ENCODE measurements at places on chromosomes 7 and 10.

- no peak for DNase-seq
Observed at GRCh38 chr10:65377687-65378086, 1548.1 kb upstream of the LRRTM3 start.

- DNase-seq = no peak
Observed at GRCh38 chr7:139619367-139619657, 95.8 kb downstream of the CLEC2L start.

GRCh38 chr7:48252995-48253394, 81.7 kb downstream of the ABCA13 start:
- no peak for DNase-seq

- no peak for DNase-seq
Observed at GRCh38 chr7:127598318-127598717, 4.8 kb downstream of the FSCN3 start.

- DNase-seq = no peak
Observed at GRCh38 chr7:151694828-151695580, 175.3 kb upstream of the RHEB start.

DNA sequence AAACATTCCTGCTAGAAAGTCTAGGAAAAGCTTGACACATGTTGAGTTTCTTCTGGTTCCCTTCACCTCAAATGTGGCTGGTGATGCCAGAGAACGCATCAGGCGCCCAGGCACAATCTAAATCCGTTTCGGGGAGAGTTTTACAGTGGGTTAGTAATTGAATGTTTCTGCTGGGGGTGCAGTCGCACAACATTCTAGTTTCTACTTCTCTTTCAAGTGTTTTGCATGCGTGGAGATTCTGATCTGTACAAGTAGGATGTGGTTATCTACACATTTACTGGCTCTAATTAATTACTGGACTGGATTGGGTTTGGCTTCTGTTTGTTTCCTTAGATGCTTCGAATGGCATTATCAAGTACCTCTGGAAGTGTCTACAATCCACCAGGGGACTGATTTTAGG, 173.8 kb downstream of the TMEM26 start:
- DNase-seq = no peak

DNA sequence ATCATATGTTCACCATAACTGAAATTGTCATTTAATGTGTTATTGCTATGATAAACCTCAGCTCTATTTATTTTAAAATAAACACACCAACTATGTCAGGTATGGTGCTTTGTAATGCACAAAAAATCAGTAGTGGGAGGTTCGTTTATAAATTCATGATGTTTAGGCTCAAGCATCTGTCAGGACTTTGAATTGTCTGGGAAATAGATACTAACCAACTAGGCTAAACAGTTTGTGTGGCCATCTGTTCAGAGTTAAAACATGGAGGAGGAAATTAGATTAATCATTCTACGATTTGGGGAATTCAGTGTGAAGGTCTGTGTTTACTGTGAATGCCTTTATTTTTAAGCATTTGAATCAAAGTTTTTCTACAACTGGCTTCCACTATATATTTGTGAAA, 212.6 kb upstream of the FZD8 start:
- no peak for DNase-seq

- no peak for DNase-seq
Observed at GRCh38 chr7:67738958-67739357, 742.3 kb downstream of the TYW1 start.

GRCh38 chr7:76314042-76314721, 11.7 kb downstream of the HSPB1 start:
- peak; percentile 99 for DNase-seq

DNA sequence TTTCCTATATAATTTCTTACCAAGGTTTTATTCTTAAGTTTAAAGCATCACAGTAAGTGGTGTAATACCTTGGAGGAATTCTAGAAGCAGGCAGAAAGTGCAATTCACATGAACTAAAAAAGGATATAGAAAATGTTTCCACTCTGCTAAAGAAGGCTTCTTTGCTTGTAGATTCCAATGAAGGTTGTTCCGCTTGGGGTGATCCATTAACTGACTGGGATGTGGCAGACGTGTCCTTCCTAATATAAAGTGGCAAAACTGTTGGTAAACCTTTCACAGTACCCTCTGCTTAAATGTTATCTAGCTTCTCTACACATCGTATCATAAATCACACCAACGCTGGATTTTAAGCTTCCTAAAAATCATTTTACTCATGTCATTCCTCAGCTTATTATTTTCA, 2.3 kb downstream of the ZC3HC1 start:
- no peak for DNase-seq

Measured in stimulated activated CD8-positive, alpha-beta memory T cell treated with anti-CD3 and anti-CD28 coated beads, Interleukin-4, amount 100 ng/mL, for 48 hours (primary cell).